Neuronal stem cell (in vitro differentiated cells): ENCODE measurements at places on chromosomes 5 and 9.

DNA sequence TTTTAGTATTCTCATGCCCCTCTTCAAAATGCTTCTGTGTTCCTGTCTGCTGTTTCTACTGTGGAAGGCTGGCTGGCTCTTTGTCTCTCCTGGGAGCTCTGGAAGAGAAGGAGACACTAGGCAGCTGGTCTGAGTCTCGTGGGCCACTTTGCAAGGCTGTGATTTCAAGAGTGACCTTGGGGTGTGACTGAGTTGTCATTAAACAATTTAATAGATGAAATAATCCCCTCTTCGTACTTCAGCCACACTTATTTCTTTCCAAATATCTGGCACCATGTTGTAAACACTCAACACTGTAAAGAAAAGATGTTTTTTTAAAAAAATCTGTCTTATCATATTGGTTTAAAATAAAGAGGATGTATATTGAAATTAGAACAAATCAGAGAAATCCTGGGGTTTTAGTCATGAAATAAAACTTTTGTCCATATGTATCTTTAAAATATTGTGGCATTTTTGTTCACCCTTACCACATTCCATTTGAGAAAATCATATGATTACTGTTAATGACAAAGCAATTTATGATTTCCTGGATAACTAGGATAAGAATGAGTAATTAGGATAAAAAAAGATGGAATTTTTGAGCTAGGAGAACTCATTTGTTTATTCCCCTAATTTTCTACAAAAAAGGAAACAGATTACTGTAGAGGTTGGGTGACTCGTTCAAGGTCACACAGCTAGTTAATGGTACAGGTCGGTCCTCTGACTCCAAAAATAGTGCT lies 200.8 kb downstream of the MAT2B start:
- no peak for DNase-seq

DNA sequence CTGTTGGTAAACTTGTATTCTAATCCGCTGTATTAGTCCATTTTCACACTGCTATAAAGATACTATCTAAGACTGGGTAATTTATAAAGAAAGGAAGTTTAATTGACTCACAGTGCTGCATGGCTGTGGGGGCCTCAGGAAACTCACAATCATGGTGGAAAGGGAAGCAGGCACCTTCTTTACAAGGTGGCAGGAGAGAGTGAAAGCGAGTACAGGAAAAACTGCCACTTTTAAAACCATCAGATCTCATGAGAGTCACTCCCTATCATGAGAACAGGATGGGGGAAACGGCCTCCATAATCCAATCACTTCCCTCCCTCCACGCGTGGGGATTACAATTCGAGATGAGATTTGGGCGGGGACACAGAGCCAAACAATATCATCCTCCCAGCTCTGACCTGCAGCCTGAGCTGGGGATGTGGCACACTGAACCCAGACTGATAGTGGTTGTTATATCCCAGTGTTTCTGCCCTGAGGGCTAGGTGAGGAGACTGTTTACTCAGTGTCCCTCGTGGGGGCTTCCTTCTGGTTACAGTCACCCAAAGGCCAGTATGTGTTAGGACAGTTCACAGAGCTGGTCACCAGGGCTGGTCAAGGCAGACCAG lies 488.3 kb downstream of the KDM4C start:
- DNase-seq: no peak

GRCh38 chr5:177366528-177367322 lies 9.0 kb downstream of the RGS14 start:
- DNase-seq: peak; percentile 87

- DNase-seq: no peak
Measured at GRCh38 chr9:110047232-110047954, 160.6 kb downstream of the C9orf152 start.

- peak; percentile 54 for DNase-seq
Measured at GRCh38 chr5:88665750-88666215, 217.2 kb downstream of the MEF2C start.

- DNase-seq: no peak
Measured at GRCh38 chr5:127840198-127840524, 137.0 kb downstream of the CCDC192 start.

DNA sequence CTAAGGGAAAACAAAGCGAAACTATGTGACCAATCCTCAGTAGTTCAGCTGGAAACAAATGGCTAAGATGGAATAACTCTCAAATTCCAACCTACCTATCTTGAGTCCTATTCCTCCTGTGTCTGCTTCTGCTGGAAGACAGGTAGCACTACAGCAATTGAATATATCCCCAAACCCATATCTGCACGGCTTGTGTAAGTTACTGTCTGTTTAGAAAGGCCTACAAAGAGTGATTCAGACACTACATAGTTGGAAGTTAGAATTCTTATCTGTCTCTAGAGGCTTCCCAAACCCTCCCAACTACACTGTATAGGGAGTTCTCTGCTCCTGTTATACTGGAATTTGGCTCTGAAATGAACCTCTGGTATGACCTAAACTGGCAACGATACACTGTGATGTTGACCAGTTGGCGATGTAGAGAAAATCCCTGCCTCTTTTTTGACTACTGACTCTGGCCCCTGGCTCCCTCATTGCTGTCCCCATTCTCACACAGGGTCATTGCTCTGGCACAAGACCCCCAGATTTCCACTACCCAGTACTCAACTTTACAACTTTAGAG lies 22.6 kb upstream of the NADK2 start:
- DNase-seq: no peak

DNA sequence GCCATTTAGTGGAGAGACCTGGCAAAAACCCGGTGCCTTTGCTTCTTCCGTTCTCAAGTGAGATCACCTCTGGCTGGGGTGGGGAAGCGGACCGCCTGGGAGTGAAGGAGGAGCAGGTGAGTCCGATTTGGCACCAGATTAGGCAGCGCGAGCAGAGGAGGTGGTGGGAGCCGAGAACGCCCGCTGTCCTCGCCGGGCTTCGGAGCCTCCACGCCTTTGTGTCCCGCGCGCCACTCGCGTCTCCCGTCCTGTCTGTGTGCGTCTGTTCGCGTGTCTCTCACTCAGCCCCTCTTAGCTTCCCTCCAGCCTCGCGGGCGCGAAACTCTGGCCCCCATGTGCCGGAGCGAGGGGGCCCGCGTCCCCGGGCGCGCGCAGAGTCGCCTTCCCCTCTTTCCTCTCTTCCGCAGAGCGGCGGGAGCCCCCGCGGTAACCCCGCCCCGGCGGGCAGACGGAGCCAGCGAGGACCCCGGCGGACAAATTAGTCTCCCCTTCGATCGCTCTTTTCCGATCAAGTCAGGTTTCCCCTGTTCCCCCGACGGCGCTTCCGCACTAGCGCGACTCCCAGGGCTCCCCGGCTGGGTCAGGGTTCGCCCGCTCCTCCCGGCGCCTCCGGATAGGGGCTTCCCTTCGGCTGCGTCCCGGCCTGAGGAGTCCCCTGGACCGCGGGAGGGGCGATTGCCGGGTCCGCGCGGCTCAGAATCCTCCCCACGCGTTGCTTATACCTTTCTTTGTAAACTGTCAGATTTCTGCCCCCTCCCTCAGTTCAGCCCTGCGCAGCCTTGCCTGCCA lies 7.1 kb downstream of the POU4F3 start:
- no peak for DNase-seq

- no peak for DNase-seq
Measured at GRCh38 chr9:137433916-137434431, 7.2 kb downstream of the ENTPD8 start.

DNA sequence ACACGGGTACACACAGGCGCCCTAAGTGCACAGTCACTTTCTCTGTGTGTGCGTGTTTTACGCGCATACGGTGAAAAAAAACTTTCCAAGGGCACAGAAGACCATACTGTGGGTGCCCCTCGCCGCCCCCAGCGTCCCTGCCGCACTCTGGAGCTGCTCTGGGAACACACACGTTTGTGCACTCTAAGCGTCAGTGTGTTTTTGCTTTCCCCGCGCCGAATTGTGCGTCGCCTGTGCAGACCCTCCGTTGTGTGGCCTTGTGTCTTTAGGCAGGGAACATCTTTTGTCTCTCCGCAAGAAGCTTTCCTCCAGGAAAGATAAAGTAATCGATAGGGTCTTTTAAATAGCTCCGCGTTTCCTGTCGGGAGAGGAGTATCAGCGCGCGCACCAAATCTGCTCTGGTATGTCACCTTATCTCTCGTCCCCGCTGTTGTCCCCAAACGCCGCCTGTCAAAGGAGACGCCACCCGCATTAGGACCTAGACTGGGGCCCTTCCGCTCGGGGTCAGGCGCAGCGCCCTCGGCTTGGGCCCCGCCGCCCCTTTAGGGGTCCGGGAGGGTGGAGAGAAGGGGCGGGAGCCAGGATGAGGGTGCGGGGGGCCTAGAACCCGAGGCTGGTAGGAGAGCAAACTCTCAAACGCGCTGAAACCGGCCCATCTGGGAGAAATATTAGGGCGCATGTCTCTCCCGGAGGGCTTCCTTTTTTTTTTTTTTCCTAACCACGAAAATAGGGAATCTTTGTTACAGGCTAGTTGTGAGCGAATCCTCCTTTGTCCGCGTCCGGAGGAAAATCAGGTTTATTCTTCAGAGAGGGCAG lies 10.5 kb upstream of the NKX2-5 start:
- DNase-seq: no peak
